ENCODE measurements at places on chromosomes 7 and 10.

GRCh38 chr7:112357136-112357535, 93.1 kb upstream of the IFRD1 start:
- no peak for DNase-seq

DNA sequence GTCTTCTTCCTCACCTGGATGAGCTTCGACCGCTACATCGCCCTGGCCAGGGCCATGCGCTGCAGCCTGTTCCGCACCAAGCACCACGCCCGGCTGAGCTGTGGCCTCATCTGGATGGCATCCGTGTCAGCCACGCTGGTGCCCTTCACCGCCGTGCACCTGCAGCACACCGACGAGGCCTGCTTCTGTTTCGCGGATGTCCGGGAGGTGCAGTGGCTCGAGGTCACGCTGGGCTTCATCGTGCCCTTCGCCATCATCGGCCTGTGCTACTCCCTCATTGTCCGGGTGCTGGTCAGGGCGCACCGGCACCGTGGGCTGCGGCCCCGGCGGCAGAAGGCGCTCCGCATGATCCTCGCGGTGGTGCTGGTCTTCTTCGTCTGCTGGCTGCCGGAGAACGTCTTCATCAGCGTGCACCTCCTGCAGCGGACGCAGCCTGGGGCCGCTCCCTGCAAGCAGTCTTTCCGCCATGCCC, 4.3 kb downstream of the GPER1 start:
- no peak for DNase-seq

DNA sequence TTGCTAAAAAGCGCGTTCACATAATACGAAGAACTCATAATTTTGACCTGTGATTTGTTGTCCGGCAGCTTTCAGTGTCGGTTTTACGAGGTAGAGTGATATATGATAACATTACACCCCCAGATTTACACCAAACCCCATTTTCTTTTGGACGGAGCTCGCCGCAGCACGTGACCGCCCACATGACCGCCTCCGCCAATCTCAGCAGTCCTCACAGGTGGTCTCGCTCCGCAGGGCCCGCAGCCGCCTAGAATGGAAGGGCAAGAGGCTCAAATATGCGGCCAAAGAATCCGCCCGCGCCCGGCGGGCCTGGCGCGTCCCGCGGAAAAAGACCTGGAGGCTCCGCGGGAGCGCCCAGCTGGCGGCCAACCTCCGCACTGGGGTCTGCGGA, at the start of gene HOXA7:
TSS of gene HOXA7 (minus strand) at position 168 of the 391 bp plus-strand sequence. CDS start at position 38, 130 bp downstream.
- no peak for DNase-seq

GRCh38 chr10:124353896-124354295, 64.8 kb downstream of the OAT start:
- no peak for DNase-seq

- DNase-seq = no peak
Observed at GRCh38 chr10:1538121-1538520, 199.2 kb downstream of the ADARB2 start.

DNA sequence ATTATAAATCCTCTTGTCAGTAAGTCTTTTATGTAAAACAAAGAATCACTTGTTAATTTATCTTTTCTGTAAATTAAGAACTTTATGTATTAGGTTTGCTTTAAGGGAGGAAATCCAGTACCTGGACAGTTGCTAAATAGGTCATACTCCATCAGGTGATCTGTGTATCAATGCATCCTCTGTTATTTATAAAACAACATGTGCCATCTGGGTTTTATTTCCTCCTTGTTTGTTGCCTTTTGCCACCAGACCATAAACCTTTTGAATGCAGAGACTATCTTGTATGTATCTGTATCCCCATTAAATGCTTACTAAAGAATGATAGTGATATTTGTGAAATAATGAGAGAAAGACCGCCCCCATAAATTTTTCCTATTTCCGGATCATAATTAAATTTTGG, 70.0 kb downstream of the SLC35B4 start:
- DNase-seq = no peak

GRCh38 chr10:97574374-97575126, 2.0 kb downstream of the ANKRD2 start:
- DNase-seq = peak; percentile 78

GRCh38 chr7:34739651-34740300, 81.8 kb downstream of the NPSR1 start:
- DNase-seq = no peak

GRCh38 chr7:80882213-80882801, 36.5 kb downstream of the SEMA3C start:
- peak; percentile 28 for DNase-seq

GRCh38 chr7:157415486-157415885, 78.7 kb downstream of the DNAJB6 start:
- DNase-seq = no peak

GRCh38 chr7:135100856-135101255, 47.0 kb upstream of the TMEM140 start:
- DNase-seq = peak; percentile 1

Data from cardiac fibroblast (primary cell).